Fibroblast of skin of back (primary cell): ENCODE measurements at places on chromosomes 1 and 21.

GRCh38 chr1:178962853-178963711 lies 62.6 kb upstream of the FAM20B start:
- DNase-seq = no peak

- DNase-seq = no peak
Observed at GRCh38 chr1:8257621-8258020, 60.3 kb upstream of the SLC45A1 start.

DNA sequence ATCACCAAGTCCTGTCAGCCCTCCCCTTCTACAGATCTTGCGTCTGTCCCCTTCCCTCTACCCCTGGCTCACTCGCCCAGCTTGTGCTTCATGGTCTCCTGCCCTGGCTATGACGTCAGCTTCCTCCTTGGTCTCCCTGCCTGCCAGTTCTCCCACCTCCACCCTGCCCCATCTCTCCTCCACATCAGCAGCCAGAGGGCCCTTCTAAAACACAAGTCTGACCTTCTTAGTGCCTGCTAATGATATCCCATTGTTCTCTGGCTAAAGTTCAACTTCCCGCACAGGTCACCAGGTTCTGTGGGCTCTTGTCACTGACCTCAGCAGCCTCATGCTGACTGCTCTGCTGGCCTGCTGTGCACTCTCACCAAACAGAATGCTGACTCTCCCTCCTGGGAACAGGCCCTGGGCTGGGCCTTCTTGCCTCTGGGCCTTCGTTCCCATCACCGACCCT lies 24.7 kb upstream of the MYCL start:
- peak; percentile 13 for DNase-seq

GRCh38 chr21:26920055-26920454 lies 46.8 kb downstream of the ADAMTS5 start:
- DNase-seq = no peak

- peak; percentile 71 for DNase-seq
Observed at GRCh38 chr1:227947676-227948492, at the start of gene WNT9A. WNT9A (minus strand) TSS chr1:227947932; CDS start chr1:227947887, 45 bp downstream.

GRCh38 chr1:151347523-151348246 lies 633 bp upstream of the RFX5 start:
- no peak for DNase-seq

GRCh38 chr1:231705806-231706760 lies 79.5 kb downstream of the DISC1 start:
- no peak for DNase-seq

- DNase-seq = no peak
Observed at GRCh38 chr1:80825067-80825466, 975.7 kb upstream of the ADGRL2 start.

DNA sequence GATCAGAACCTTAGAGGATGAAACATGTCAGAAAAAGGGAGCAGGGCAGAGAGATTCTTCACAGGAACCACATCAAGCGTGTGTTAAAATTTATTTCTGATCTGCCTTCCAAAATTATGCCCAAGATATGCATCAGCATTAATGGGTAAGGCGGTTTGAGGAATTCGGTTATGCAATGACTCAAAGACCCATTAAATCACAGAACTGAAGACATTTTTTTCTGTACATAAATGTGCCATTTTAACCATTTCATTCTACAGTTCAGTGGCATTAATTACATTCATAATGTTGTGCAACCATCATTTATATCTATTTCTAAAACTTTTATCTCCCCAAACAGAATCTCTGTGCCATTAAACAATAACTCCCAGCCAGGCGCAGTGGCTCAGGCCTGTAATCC lies 43.4 kb downstream of the CNST start:
- no peak for DNase-seq

- no peak for DNase-seq
Observed at GRCh38 chr1:77776007-77776700, 3.3 kb upstream of the MIGA1 start.

GRCh38 chr1:193979219-193979618 lies 792.8 kb upstream of the B3GALT2 start:
- DNase-seq = no peak

- no peak for DNase-seq
Observed at GRCh38 chr1:53074313-53075154, 12.5 kb downstream of the PODN start.

DNA sequence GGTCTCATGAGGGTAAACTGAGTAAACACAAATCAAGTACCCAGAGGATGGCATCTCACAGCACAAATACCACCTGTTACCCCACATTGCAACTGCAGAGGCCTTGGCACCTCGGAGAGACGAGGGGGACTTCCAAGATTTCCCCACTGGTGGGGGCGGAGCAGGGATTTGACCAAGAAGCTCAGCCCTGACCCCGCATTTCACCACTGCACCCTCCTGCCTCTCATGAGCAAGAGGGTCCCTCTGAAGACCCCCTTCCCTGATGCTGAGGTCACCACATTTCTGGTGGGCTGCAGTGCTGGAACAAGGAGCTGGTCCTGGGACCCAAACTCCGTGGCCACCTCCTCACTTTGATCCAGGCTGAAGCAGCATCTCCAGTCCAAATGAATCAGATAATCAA lies 342.4 kb downstream of the NPHP4 start:
- DNase-seq = no peak

GRCh38 chr1:94582565-94582964 lies 41.0 kb upstream of the F3 start:
- DNase-seq = peak; percentile 29

- no peak for DNase-seq
Observed at GRCh38 chr1:174964972-174965361, 34.8 kb upstream of the CACYBP start.

GRCh38 chr1:56535362-56535761 lies 44.0 kb downstream of the PLPP3 start:
- no peak for DNase-seq

- peak; percentile 77 for DNase-seq
Observed at GRCh38 chr1:54327386-54328065, 78.7 kb downstream of the SSBP3 start.

DNA sequence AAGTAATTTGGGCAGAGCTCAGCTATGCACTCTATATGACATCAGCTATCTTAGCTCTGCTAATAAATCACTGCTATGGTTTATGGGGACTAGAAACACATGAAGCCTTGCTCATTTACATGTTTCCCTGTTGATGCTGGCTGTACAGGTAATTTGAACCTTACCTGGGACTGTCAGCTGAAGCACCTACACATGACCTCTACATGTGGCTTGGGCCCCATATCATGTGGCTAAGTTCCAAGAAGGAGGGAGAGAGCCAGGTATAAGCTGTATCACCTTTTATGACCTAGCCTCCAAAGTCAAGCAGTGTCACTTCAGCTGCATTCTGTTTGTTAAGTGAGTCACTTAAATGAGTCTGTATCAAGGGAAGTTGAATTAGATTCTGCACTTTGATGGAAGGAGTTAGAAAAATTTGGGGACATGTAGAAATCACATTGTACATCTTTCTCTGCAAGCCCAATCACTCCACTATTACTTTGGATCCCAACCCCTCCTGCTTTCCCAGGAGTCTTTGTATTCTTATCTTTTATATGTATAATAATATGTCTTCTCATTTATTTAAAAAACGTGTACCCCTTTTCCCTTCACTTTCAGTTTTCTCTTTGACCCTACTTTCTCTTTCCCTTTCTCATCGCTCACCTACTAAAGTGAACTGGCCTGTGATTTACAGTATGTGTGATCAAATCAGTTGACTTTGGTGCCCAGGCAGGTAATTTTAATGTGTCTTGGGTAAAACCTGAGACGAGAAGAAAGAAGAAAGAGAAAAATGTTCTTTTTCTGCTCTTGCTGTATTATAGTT lies 53.4 kb upstream of the PRKACB start:
- DNase-seq = no peak

- peak; percentile 92 for DNase-seq
Observed at GRCh38 chr1:116067566-116067890, 43.7 kb upstream of the MAB21L3 start.

GRCh38 chr1:158391099-158391498 lies 8.2 kb downstream of the OR10T2 start:
- no peak for DNase-seq

DNA sequence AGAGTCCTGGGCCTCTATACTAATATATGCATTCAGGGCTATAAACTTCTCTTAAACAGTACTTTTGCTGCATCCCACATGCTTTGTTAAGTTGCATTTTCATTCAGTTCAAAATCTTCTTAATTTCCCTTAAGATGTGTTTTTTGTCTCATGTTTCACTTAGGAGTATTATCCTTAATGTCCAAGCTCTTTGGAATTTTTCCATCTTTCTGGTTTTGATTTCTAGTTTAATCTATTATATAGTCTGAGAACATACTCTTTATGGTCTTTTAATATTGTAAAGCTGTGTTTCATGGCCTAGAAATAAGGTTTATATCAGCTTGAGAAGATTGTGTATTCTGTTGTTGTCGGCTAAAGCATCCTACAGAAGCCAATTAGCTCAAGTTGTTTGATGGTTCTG lies 1041.8 kb downstream of the PLA2G4A start:
- no peak for DNase-seq

- DNase-seq = peak; percentile 98
Observed at GRCh38 chr1:36321119-36321951, 2.1 kb downstream of the EVA1B start.

GRCh38 chr1:237568955-237569354 lies 321.8 kb downstream of the ZP4 start:
- no peak for DNase-seq

DNA sequence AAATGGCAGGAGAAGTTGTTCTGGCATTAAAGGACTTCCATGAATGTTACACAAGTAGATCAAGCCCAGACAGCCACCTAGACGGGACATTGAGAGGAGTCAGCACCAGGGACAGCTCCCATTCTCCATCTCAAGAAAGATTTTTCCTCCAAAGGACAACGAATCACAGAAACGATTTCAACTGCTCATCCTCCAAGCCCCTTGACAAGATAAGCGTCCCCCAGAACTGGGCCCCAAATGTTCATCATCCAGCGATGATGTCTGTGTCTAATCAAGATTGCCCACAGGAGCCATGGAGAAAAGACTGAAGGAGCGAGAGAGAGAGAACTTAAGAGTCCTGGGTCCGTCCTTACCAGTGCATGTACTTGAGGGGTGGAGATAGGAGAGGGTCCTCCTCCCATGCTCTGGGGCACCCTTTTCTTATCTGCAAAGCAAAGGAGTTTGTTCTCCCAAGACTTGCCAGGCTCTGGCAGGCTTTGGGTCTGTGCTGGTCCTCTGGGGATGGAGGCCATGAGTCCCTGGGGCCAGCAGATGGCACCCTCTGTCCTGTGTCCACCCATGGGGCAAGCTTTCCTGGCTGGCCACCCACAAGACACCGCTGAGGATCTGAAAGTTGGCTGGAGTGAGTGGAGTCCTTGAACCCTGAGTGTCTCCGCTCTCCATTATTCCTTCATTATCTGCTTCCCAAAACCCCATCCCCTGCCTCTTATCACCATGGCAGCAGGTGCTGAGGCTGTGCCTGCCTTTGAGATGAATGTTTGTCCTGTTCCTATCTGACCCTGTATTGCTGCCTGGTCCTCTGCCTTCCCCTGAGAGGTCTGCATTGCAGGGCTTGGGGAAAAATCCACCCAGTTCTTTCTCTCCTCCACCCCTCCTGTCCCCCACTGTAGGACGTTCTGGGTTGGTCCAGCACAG lies 164.6 kb downstream of the ACTL8 start:
- peak; percentile 49 for DNase-seq

DNA sequence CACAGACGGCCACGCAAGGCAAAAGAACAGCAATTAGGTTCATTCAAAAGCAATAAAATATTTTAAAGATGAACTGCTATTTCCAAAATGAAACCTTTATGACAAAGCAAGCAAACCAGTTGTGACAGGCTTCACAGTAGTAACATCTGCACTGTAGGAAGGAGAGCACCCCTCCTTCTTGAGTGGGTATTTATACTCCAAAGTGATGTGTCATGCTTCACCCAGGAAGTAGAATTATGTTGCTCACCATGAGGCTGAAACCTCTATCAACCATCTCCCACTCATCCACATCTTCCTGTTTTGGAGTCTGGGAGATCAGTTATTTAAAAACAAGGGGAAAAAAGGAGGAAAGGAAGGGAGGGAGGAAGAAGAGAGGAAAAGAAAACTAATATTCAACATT lies 885 bp downstream of the OR2T10 start:
- no peak for DNase-seq

DNA sequence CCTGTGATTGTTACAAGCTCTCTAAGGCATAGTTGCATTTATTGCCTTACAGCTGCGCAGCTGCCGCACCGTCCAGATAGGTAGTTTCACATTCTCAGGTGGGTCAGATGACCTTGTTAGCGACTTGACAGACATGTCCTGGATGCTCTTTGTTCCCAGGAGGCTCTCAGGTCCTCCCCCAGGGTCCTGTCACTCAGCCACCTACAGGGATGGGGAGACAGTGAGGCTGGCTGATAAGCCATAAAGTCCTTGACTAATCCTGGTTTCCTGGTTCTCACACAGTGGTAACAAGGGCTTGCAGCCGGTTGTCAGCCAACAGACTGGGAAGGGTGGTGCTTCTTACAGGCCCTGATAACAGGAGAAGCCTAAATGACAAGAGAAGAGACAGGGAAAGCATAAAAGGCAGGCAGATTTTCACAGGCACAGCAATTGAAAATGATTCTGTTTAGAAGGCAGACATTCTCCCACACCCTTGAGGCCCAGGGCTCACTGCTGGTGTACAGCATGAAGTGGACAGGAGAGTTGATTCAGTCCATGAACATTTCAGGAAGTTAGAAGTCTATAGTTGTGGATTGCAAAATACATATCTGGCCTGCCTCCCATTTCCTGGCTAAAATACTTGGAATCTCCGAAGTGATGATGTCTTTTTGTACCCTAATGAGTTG lies 2.9 kb downstream of the ARF1 start:
- DNase-seq = peak; percentile 73

GRCh38 chr1:48007047-48007446 lies 9.9 kb upstream of the TRABD2B start:
- no peak for DNase-seq

DNA sequence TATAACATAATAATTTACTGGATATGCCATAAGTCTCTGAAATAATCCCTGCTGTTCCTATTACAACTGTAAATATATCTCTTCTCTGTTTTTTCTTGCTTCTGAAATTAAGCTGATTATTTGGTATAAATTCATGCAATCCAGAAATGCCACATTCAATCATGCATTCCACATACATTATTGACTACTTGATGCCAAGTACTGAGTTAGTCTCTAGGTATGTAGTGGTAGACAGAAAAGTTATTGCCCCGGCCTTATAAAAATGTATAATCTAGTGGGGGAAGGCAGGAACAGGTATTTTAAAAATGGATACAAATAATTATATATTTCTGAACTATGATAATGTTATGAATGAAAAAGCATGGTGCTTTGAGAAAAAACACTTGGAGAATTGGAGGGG lies 338.6 kb upstream of the SNX7 start:
- peak; percentile 78 for DNase-seq

DNA sequence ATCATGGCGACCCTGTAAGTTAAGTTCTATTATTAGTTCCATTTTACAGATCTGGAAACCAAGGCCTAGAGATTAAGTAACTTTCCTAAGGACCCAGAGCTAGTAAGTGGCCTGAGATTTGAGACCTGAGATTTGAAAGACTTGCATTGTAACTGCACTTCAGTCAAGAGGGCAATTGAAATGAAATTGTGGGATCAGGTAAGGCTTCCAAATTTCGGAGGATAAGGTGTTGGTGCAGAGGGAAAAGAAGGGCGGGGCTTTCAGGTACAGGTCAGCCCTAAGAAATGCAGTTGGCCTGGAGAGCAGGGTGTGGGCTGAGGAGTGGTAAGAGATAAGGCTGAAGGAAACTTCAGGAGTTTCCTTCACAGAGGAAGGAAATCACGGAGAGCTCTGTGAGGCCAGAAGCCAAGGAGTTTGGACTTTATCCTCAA lies 51.1 kb downstream of the SLC16A1 start:
- DNase-seq = no peak

GRCh38 chr1:198845851-198846250 lies 207.0 kb downstream of the PTPRC start:
- DNase-seq = peak; percentile 53
